ENCODE measurements at places on chromosomes 5 and 9.

- no peak for DNase-seq
Observed at GRCh38 chr9:1916095-1916494, 99.1 kb upstream of the SMARCA2 start.

GRCh38 chr9:73176450-73176875 lies 24.8 kb downstream of the ANXA1 start:
- DNase-seq = peak; percentile 35

- DNase-seq = peak; percentile 41
Observed at GRCh38 chr9:98709968-98710965, 1.5 kb upstream of the GABBR2 start.

DNA sequence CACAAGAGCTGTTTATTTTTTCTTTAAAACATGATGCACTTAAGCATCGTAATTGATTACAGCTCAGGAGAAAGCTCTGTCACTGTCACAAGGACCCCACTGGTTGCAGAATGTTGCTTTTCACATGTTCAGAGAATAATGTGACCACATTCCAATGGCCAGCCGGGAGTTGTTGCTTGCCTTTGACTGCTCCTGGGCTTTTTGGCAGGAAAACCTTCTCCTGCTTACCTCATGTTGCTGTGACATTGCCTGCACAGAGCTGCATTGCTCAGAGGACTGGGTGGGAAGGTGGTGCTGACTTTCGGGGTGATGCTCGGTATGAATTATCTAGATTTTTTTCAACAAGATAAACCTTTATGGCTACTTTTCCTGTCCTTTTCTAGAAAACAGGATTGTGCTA lies 88.2 kb downstream of the PALM2AKAP2 start:
- peak; percentile 53 for DNase-seq

- no peak for DNase-seq
Observed at GRCh38 chr9:36433386-36433785, 33.3 kb upstream of the RNF38 start.

GRCh38 chr9:109349421-109349846 lies 28.6 kb upstream of the EPB41L4B start:
- DNase-seq = peak; percentile 92

All from fibroblast of skin of right quadriceps (primary cell).